Kidney epithelial cell (primary cell): ENCODE measurements at places on chromosomes 1 and 21. TPM values are rescaled to one million over a fixed set of nuclear protein-coding genes. Genes with fewer than 3 reads are reported as not detected.

Gene RAB42
- 9.6 and 13.5 TPM in 2 replicates for total RNA-seq

Gene RIMS3
- total RNA-seq: 2.9 and 3.2 TPM in 2 replicates

Gene MYBPH
- total RNA-seq: not detected in 2 replicates

Gene RCAN1
- total RNA-seq: 70.6 and 82.4 TPM in 2 replicates

Gene TNFSF4
- total RNA-seq: 0.62 and 1.3 TPM in 2 replicates

Gene TMEM240
- total RNA-seq: 2.8 and 3.9 TPM in 2 replicates

Gene F3
- 132 and 152 TPM in 2 replicates for total RNA-seq

Gene RGS1
- 0.41 TPM in 1 of 2 replicates, not detected in the other for total RNA-seq

Gene LAMC2
- total RNA-seq: 1,180 and 1,184 TPM in 2 replicates

Gene TMEM79
- total RNA-seq: 1.9 and 3.0 TPM in 2 replicates

Gene SH3GLB1
- 25.1 and 39.6 TPM in 2 replicates for total RNA-seq

Gene FALEC
- not detected in 2 replicates for total RNA-seq

Gene IL22RA1
- 0.07 and 0.21 TPM in 2 replicates for total RNA-seq

Gene OR10Z1
- total RNA-seq: not detected in 2 replicates

Gene CNIH3
- total RNA-seq: 4.0 and 4.2 TPM in 2 replicates

Gene GPR3
- total RNA-seq: 0.27 and 1.6 TPM in 2 replicates

Gene LAMB3
- 343 and 348 TPM in 2 replicates for total RNA-seq

Gene KRTAP10-9
- total RNA-seq: not detected in 2 replicates

Gene USH2A
- not detected in 2 replicates for total RNA-seq

Gene C4BPA
- not detected in 2 replicates for total RNA-seq

Gene OR2L3
- total RNA-seq: 0.08 TPM in 1 of 2 replicates, not detected in the other

Gene CFAP141
- not detected in 2 replicates for total RNA-seq

Gene FCGR2B
- total RNA-seq: not detected in 2 replicates

Gene CHIA
- total RNA-seq: not detected in 2 replicates
